ENCODE measurements at places on chromosomes 13 and 19.

GRCh38 chr19:13441810-13442512 is 64.3 kb downstream of the CACNA1A start:
- peak; percentile 66 for DNase-seq

DNA sequence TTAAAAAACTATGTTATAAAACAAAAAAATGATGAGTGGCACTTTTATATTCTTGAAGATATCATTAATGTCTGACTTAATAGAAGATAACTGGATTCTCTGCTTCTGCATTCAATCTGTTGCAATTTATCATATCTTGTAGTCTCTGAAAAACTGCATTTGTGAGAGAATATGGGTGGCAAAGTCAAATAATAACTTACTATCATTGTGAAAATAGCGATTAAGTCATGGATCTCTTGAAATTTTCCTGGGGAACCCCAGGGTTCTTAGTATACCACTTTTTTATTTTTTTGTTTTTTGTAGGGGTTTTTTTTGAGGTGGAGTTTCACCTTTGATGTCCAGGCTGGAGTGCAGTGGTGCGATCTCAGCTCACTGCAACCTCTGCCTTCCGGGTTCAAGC is 127.1 kb downstream of the STOML3 start:
- DNase-seq, result no peak

DNA sequence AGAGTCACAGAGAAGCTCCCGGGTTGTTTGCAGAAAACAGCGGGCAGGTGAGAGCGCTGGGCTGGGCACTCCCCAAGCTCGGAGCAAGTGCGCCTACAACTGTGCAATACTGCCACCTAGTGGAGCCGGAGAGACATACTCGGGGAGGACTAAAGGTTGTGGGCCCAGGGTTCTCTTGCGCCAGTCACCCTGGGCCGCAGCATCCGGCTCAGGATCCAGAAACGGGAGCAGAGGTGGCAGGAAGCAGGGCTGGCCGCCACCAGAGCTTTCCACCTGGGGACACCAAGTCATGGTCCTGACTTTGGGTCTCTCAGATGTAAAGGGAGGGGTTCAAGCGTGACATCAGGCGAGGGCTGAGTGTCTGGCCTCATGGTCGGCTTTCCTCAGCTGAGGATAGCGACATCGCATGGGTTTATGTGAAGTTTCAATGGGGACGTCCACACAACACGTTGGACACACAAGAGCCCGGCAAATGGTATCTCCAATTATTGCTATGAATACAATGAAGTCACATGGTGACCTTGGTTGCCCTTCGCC is 11.2 kb upstream of the KLK4 start:
- peak; percentile 88 for DNase-seq

GRCh38 chr13:93862259-93862658 is 617.2 kb downstream of the DCT start:
- DNase-seq, result no peak

DNA sequence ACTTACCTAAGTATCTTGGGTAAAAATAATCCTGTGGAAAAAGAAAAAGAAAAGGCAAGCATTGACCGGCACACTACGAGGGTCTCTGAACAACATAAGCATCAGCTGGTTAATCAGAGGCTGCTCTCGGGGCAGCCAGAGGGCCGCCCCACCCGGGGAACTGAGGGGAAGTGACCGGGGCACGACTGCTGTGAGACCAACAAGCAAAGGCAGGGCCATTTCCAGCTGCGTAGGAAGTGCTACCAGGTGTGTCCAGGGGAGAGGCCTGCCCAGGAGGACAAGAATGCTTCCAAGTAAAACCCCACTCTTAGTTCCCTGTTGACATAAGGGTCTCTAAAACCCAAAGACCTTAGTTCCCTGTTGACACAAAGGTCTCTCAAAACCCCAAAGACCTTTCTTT is 15.9 kb downstream of the GAS6 start:
- no peak for DNase-seq

DNA sequence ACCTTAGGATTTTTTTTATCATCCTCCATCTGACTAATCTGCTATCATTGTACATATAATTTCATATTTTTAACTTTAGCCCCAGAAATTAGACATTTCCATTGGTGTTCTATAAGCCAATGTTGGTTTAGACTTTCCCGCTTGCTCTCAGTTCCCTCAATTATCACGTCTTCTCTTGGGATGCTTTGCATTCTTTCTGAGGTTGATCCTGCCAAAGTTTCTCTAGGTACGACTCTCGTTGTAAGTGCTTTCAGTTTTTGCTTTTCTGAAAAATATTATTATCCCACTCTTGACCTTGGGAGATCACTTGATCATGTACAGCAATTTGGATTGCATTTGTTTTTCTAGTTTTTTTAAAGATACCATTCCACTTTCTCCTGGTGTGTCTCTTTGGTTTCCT is 270.2 kb downstream of the IRS2 start:
- DNase-seq, result no peak

DNA sequence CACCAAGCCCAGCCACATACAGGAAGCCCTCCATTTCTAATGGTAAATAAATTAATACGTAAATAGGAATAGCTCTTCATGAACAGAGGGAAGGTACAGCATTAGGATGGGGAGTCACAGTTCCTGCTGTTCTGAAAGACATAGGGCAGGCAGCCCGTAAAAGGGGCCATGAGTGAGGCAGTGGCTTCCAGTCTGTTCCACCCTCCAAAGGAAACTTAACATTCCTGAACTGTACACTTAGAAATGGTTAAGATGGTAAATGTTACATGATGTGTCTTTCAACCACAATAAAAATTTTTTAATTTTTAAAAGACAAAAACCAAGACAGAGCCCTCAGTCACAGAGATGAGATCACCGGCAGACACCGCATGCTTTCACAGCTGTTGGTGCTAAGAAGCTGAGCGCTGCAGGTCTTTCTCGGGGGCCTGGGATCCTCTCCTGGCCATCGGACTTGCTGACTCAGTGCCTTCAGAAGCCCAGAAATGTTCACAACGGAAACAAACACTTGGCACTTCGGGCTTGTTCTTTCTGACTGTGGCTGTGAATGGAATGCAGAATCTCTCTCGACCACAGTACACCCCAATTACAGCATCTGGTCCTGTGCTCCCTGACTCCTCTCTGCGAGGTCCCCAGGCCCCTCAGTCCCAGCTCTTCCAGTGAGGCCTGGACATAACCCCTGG is 36.4 kb downstream of the EPS15L1 start:
- peak; percentile 98 for DNase-seq

DNA sequence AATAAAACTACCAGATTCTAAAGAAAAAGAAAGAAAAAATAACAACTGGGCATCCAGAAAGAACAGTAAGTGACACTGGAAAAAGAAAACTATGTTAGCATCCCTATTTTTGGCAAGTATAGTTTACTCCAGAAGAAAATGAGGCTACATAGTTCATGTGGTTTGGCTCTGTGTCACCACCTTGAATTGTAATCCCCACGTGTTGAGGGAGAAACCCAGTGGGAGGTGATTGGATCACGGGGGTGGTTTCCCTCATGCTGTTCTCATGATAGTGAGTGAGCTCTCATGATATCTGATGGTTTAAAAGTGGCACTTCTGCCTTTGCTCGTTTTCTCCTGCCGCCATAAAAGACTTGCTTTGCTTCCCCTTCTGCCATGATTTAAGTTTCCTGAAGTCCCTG is 76.9 kb downstream of the ITGBL1 start:
- DNase-seq, result peak; percentile 17

Measured in AG08395 (cell line).